Activated T-helper 2 cell treated with anti-CD3 and anti-CD28 coated beads, Interferon-gamma antibody, Interleukin-2, Interleukin-4, amounts not matched to agents 10 μg/mL and 5 μg/mL and 100 μg/mL, durations not matched to agents 14 hours and 24 hours and 36 hours (primary cell): ENCODE measurements at places on chromosomes 11 and 22. TPM values are rescaled to one million over a fixed set of nuclear protein-coding genes. Genes with fewer than 3 reads are reported as not detected.

GRCh38 chr11:7501894-7502293, 11.9 kb upstream of the PPFIBP2 start:
- H3K4me3 ChIP-seq: no peak overlapping the region
- no peak for DNase-seq
- peaks cover 8% of the 10 kb centered on the region for H3K27me3 ChIP-seq
- H3K4me1 ChIP-seq: no peaks in the 10 kb centered on the region

DNA sequence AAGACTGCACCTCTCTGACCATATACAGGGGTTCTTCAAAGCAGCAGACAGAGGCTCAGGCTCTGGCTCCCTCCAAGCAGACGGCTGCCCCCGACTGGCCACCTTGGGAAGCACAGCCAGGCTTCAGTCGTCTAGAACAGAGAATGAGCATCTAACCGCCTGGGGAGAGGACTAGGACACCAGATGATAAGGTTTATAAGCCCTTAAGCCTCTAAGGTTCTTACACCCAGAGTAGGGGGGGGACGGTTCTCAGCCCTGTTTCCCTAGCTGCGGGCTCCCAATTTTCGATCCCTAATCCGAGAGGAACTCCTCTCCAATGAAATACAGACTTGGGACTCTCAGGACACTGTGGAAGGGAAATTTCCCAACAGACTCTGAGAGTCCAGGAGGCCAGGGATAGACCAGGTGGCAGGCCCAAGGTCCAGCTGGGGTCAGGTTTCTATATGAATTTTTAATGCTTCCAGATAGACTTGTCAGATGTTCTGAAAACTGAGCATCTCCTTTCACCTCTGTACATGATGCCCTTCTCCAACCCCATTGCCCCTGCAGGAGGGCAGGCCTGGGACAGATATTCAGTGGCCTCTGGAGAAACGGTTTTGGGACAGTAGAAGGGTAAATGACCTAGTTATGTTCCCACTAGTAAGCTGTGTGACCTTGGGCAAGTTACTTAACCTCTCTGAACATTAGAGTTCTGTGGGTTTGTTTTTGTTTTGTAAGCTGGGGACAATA, 20.2 kb downstream of the RTN4RL2 start:
- peaks cover 53% of the 10 kb centered on the region for H3K27me3 ChIP-seq
- H3K4me3 ChIP-seq: no peak overlapping the region
- peaks cover 5% of the 10 kb centered on the region for H3K36me3 ChIP-seq
- peaks cover 12% of the 10 kb centered on the region for H3K4me1 ChIP-seq
- DNase-seq: peak; percentile 61

- H3K27ac ChIP-seq: no peak overlapping the region
- DNase-seq: no peak
- peaks cover 22% of the 10 kb centered on the region for H3K27me3 ChIP-seq
- no peak overlapping the region for H3K4me3 ChIP-seq
- H3K4me1 ChIP-seq: peaks cover 4% of the 10 kb centered on the region
Measured at GRCh38 chr11:130396965-130397364, 31.4 kb downstream of the ADAMTS8 start.

- no peaks in the 10 kb centered on the region for H3K4me1 ChIP-seq
- no peak for DNase-seq
- H3K27ac ChIP-seq: no peak overlapping the region
- no peaks in the 10 kb centered on the region for H3K36me3 ChIP-seq
- H3K4me3 ChIP-seq: no peak overlapping the region
- H3K27me3 ChIP-seq: no peaks in the 10 kb centered on the region
Measured at GRCh38 chr22:40877488-40877887, 15.6 kb upstream of the DNAJB7 start.

- DNase-seq: no peak
- H3K27me3 ChIP-seq: peaks cover 10% of the 10 kb centered on the region
- H3K4me1 ChIP-seq: peaks cover 6% of the 10 kb centered on the region
- H3K4me3 ChIP-seq: no peak overlapping the region
Measured at GRCh38 chr22:35131525-35132000, 65.6 kb downstream of the ISX start.

DNA sequence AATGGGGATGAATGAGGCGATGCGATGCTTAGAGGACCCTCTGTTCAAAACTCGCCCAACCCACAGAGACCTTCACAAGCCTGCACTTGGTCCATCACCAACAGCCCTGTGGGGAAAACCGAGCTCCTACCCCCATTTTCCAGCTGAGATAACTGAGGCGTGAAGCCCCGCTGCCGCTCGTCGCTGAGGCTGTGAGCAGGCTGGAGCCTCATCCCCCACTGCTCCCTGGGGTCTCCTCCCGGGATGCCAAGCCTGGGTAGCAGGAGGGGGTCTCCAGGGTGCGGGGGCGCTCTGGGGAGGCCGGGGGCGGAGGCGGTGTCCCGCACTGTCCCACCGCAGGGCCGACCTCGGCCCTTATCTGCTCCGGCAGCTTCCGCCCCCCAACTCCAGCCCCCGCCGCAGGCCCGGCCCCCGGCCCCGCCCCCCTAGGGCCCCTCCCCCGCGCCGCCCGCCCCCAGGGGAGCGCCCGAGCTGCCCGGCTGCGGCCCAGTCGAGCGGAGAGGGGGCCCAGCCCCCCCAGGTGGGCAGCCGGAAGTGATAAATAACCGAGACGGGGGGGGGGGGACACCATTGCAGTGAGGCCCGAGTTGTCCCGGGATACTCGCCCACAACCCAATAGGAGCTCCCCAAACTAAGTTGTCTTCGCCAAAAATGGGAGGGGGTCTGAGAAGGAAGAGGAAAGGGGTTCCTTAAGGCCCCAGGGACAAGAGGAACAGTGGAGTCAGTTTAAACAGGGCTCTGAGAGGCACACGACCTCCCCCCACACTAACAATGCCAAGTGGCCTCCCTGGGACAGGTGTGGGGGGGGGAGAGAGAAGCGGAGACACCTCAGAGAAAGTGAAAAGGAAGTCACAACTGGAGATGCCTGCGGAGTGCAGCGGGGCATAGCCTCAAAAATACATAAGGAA, 8.3 kb upstream of the SLC39A13 start:
- peaks cover 17% of the 10 kb centered on the region for H3K4me1 ChIP-seq
- no peak for DNase-seq
- peak overlapping the region; percentile 76 for H3K4me3 ChIP-seq
- no peaks in the 10 kb centered on the region for H3K27me3 ChIP-seq
- no peaks in the 10 kb centered on the region for H3K36me3 ChIP-seq

DNA sequence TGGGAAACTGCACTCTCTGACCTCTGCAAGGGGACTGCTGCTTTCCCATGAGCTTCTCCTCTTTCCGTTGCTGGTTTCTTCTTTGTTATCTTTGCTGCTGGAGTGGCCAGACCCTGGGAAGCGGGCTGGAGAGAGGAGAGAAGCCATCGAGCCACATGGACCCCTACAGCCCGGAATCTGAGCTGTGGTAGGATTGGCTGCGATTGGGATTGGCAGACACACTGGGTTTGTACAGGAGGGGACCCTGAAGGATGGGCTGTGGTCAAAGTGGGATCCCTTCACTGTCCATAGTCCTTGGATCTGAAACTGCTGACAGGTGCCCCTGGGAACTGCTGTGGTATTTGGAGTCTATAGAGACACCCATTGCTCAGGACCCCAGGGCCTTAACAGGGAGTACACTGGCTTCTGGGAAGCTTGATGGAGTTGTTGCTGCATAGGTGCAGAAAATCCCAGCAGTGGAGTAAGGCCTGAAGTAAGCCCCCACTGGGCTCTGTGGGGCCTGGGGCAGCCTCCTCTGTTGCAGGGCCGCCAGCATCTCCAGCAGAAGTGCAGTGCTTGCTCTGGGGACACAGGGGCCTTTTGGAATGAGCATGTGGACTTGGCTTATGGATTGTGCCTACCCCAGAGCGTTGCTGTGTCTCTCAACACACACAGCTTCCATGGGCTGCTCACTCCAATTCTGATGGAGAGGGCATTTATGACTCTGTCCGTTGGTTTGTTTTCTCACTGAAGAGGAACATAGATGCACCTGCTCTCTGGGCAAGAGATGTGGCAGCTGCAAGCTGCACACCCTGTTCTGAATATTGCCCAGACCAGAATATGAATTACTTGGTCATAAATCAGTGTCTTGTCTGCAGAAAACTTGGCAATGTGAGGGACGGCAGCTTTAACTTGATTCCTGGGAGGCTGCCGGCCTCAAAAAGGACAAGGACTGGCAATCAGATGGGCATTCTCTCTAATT, 32.0 kb downstream of the BCR start:
- H3K4me1 ChIP-seq: peaks cover 36% of the 10 kb centered on the region
- no peaks in the 10 kb centered on the region for H3K27me3 ChIP-seq
- no peak overlapping the region for H3K4me3 ChIP-seq

DNA sequence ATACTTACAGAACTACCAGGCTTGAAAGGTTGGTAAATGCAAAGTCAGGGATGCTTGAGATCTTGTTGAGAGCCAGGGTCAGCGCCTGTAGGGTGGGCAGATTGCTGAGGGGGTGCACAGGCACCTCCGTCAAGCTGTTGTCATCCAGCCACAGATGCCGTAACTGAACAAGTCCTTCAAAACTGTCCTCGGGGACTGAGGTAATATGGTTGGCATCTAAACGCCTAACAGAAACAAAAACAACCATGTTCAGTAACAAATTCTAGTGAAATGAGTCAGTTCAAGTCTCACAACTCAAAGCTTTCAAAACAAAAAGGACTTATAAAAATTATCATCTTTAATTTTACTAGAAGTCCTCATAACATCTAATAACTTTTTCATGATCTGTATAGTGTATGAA, 22.2 kb upstream of the CCDC34 start:
- DNase-seq: no peak
- H3K4me1 ChIP-seq: peaks cover 38% of the 10 kb centered on the region
- peaks cover 35% of the 10 kb centered on the region for H3K27me3 ChIP-seq
- H3K36me3 ChIP-seq: no peaks in the 10 kb centered on the region
- H3K27ac ChIP-seq: no peak overlapping the region
- no peak overlapping the region for H3K4me3 ChIP-seq

Gene MAP6
- total RNA-seq: 0.23 TPM in 1 of 2 replicates, not detected in the other

DNA sequence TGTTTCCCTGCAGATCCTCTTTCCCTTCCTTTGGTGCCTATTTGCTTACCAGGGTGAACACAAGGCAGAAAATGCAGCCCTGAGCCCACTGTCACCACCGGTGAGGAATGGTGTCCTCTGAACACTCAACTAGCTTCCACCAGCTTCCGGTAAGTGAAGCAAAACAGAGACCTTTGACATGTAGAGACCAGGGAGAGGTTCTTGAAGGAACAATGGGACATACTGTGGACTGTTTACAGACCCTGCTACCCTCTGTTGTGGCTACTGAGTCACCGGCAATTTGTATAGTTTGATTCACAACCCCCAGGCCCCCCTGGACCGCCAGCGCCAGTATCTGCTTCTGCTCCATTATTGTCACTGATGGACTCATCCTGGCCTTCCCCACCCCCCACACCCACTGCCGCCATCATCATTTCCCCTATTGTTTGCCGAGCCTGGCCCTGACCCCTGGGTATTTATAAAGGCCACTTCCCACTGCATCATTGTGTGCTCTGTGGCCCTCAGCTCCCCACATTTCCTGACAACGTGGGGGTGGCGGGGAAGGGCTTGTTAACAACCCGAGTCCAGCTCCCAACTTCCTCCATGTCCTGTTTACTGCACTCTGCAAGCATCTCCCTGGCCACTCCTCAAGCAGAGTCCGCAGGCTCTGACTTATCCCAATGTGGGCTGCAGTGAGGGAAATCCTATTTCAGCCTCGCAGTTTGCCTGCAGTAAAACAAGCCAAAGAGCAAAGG, 252.9 kb downstream of the ETS1 start:
- no peaks in the 10 kb centered on the region for H3K36me3 ChIP-seq
- no peak overlapping the region for H3K27ac ChIP-seq
- peaks cover 56% of the 10 kb centered on the region for H3K4me1 ChIP-seq
- H3K27me3 ChIP-seq: no peaks in the 10 kb centered on the region

- H3K27me3 ChIP-seq: peaks cover 12% of the 10 kb centered on the region
- no peak overlapping the region for H3K4me3 ChIP-seq
- H3K27ac ChIP-seq: no peak overlapping the region
- peaks cover 7% of the 10 kb centered on the region for H3K4me1 ChIP-seq
Measured at GRCh38 chr11:72235351-72236057, 8.5 kb downstream of the PHOX2A start.

DNA sequence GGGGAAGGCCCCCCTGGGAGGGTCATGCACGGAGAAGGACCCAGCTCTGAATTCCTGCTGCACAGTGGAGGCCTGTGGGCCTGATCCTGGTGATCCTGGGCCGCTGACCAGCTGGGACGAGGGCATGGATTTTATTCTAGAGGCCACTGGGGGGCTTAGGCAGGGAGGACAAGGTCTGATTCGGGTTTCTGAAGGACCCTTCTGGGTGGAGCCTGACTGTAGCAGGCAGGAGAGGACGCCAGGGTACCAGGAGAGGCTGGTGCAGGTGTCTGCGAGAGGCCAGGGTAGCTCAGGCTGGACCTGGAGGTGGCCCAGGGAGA, 31.3 kb downstream of the MPPED1 start:
- H3K4me3 ChIP-seq: no peak overlapping the region
- H3K27me3 ChIP-seq: no peaks in the 10 kb centered on the region
- DNase-seq: no peak
- H3K4me1 ChIP-seq: no peaks in the 10 kb centered on the region
- H3K36me3 ChIP-seq: no peaks in the 10 kb centered on the region
- no peak overlapping the region for H3K27ac ChIP-seq

DNA sequence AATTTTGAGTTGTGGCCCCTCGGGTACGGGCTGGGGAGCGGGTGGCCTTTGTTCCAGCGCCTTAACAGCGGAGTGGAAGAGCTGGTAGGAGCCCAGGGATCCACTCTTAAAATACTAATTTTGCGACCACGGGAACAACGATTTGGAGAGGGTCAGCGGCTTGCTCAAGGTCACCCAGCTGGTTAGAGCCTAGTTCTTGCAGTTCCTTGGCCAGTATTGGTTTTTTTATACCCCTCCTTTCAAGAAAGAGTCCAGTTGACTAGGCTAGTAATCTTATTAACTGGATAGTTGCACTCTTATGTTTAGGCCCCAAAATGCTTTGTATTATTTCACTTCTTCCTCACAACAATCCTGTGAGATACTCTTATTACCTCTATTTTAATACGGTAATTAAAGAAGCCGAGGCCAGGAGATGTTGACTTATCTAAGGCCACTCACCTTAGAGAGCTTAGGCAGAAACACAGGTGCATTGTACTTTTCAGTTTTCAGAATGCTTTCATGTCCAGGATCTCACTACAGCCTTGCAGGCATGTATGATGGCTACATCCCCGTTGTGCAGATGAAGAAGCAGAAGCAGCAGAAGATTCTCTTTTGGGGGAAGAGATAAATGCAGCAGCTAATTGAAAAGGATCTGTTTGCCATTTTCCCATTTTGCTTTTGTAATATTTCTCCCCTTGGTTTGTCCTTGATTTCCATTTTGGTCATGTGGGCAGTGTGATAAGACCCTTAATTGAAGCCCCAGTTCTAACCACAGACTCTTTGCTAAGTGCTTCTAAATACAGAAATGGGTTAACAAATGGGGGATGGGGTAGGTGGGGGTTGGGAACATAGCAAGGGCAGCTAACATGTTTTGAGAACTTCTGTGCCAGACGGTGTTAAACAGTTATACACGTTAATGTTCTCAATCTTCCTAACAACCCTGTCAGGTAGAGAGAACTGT, 1.4 kb downstream of the SREBF2 start:
- H3K27me3 ChIP-seq: no peaks in the 10 kb centered on the region
- peaks cover 48% of the 10 kb centered on the region for H3K4me1 ChIP-seq
- peak overlapping the region; percentile 99 for H3K4me3 ChIP-seq
- H3K36me3 ChIP-seq: peaks cover 74% of the 10 kb centered on the region
- H3K27ac ChIP-seq: peak overlapping the region; percentile 89

GRCh38 chr11:14318581-14318981, 40.4 kb downstream of the RRAS2 start:
- no peak overlapping the region for H3K4me3 ChIP-seq
- H3K27me3 ChIP-seq: no peaks in the 10 kb centered on the region
- H3K4me1 ChIP-seq: peaks cover 45% of the 10 kb centered on the region
- H3K27ac ChIP-seq: no peak overlapping the region
- peaks cover 24% of the 10 kb centered on the region for H3K36me3 ChIP-seq
- DNase-seq: no peak

Gene TRIM29
- not detected in 2 replicates for total RNA-seq

GRCh38 chr22:47847131-47847890, 1084.9 kb downstream of the TBC1D22A start:
- H3K4me1 ChIP-seq: no peaks in the 10 kb centered on the region
- DNase-seq: no peak
- H3K27me3 ChIP-seq: peaks cover 2% of the 10 kb centered on the region
- H3K4me3 ChIP-seq: no peak overlapping the region
